ENCODE measurements at places on chromosomes 2 and 18. TPM values are rescaled to one million over a fixed set of nuclear protein-coding genes. Genes with fewer than 3 reads are reported as not detected.

The TUBA3E gene
- polyA plus RNA-seq: 0.18 TPM

The COL5A2 gene
- polyA plus RNA-seq: 133 TPM

GRCh38 chr18:69705987-69706386 lies 241.7 kb downstream of the CD226 start:
- DNase-seq: no peak

- DNase-seq: no peak
Measured at GRCh38 chr2:102551329-102552096, 67.8 kb upstream of the SLC9A2 start.

DNA sequence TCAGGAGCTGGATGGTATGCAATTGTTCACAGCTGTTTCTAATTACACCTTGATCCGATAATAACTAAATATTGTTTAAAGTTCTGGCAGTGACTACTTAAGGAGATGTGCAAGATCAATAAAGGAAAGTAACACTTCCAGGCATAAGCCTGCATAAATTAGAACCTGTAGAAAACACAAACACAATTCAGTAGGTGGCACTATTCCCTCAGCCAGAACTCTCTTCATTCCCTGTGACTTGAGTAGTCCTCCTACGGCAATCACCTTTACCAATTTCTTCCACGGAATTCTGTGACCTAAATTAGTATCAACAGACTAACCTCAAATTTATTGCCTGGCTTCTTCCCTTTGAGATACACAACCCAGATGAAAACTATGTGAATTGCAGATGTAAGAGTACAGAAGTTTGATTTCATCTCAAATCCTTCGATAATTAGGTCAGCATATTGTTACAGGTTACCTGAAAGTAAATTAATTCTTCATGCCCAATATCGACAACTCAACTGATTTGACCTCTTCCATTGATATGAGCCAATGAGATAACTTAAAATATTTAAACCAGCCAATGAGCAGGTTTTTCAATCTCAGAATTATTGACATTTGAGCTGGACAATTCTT lies 137.8 kb downstream of the PID1 start:
- peak; percentile 33 for DNase-seq

All from left kidney (tissue), 8 donors.